ENCODE measurements at places on chromosomes 16 and 17. TPM values are rescaled to one million over a fixed set of nuclear protein-coding genes. Genes with fewer than 3 reads are reported as not detected.

Gene MPO
- polyA plus RNA-seq = 6.6 TPM

Gene MAP2K6
- 21.7 TPM for polyA plus RNA-seq

Gene LIMD2
- 38.4 TPM for polyA plus RNA-seq

Gene TBC1D3D
- polyA plus RNA-seq = 0.77 TPM

Gene CCDC144A
- polyA plus RNA-seq = 9.3 TPM

Gene APOH
- polyA plus RNA-seq = 0.26 TPM
